Muscle of leg (tissue), 16 donors: ENCODE measurements at places on chromosomes 7 and 10. TPM values are rescaled to one million over a fixed set of nuclear protein-coding genes. Genes with fewer than 3 reads are reported as not detected.

Gene GRID1
- total RNA-seq, result 2.7 TPM

Gene SPDYE8
- 0.09 TPM for total RNA-seq

Gene ZNHIT1
- 67.3 TPM for total RNA-seq

Gene OGA
- total RNA-seq, result 105 TPM

Gene GPNMB
- 98.1 TPM for total RNA-seq

Gene EPHB6
- total RNA-seq, result 2.8 TPM

Gene VIPR2
- total RNA-seq, result 8.5 TPM

GRCh38 chr10:113959383-113959760 lies 84.3 kb upstream of the ADRB1 start:
- no peak overlapping the region for H3K27ac ChIP-seq
- no peak for DNase-seq
- H3K27me3 ChIP-seq, result no peaks in the 10 kb centered on the region
- no peak overlapping the region for H3K4me3 ChIP-seq
- no peaks in the 10 kb centered on the region for H3K36me3 ChIP-seq

DNA sequence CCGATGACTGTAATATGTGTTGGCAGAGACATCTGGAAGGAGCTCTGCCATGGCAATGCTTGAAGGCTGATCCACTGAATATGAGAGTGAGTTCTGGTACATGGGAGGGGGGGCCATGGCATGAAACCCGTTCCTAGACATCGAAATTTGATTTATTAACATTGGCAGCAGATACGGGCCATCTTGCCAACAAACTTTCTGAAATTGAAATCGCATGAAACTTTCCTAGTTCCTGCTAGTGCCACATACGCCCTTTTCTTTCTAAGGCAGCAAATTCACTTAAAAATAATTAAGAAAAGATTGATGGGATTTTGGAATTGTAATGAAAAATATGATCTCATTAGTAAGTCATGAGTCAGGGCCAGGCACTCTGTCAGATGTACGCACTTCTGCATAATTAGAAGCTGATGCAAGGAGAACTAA lies 91.8 kb upstream of the KMT2C start:
- H3K4me3 ChIP-seq, result no peak overlapping the region
- peaks cover 7% of the 10 kb centered on the region for H3K4me1 ChIP-seq
- no peaks in the 10 kb centered on the region for H3K27me3 ChIP-seq
- H3K27ac ChIP-seq, result no peak overlapping the region
- H3K36me3 ChIP-seq, result no peaks in the 10 kb centered on the region

- no peak overlapping the region for H3K4me3 ChIP-seq
- DNase-seq, result peak; percentile 94
- no peaks in the 10 kb centered on the region for H3K27me3 ChIP-seq
- peak overlapping the region; percentile 73 for H3K27ac ChIP-seq
- H3K4me1 ChIP-seq, result peaks cover 2% of the 10 kb centered on the region
Observed at GRCh38 chr7:84647797-84648757, 453.5 kb upstream of the SEMA3A start.

- DNase-seq, result no peak
- no peaks in the 10 kb centered on the region for H3K4me1 ChIP-seq
- no peak overlapping the region for H3K27ac ChIP-seq
- H3K36me3 ChIP-seq, result no peaks in the 10 kb centered on the region
Observed at GRCh38 chr7:38953971-38954370, 23.7 kb upstream of the POU6F2 start.

- H3K27ac ChIP-seq, result peak overlapping the region; percentile 8
- peaks cover 30% of the 10 kb centered on the region for H3K4me1 ChIP-seq
Observed at GRCh38 chr7:22584179-22584578, 84.2 kb upstream of the STEAP1B start.

DNA sequence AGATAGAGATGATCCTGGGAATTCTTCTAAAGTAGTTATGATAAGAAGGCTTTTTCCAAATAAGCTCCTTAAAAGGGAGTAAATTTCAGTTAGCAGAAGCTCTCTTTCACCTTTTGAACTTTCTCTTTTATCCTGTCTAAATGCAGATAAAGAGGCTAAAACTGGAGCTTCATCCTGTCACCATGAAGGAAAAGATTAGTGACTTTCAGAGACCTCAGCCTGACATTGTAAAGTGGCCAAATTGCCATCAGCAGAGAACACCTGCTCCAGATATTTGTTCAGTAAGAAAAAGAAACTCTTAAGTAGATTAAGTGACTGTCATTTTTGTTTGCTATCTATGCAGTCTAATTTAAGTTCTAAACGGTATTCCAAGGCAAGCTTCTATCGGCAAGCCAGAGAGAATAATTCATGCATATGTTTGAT lies 18.3 kb downstream of the VWDE start:
- no peak overlapping the region for H3K4me3 ChIP-seq
- no peaks in the 10 kb centered on the region for H3K27me3 ChIP-seq
- no peak for DNase-seq
- no peak overlapping the region for H3K27ac ChIP-seq

- peaks cover 3% of the 10 kb centered on the region for H3K27me3 ChIP-seq
- no peak overlapping the region for H3K4me3 ChIP-seq
- H3K36me3 ChIP-seq, result no peaks in the 10 kb centered on the region
- DNase-seq, result peak; percentile 26
Observed at GRCh38 chr10:77756319-77757232, 119.0 kb upstream of the KCNMA1 start.

DNA sequence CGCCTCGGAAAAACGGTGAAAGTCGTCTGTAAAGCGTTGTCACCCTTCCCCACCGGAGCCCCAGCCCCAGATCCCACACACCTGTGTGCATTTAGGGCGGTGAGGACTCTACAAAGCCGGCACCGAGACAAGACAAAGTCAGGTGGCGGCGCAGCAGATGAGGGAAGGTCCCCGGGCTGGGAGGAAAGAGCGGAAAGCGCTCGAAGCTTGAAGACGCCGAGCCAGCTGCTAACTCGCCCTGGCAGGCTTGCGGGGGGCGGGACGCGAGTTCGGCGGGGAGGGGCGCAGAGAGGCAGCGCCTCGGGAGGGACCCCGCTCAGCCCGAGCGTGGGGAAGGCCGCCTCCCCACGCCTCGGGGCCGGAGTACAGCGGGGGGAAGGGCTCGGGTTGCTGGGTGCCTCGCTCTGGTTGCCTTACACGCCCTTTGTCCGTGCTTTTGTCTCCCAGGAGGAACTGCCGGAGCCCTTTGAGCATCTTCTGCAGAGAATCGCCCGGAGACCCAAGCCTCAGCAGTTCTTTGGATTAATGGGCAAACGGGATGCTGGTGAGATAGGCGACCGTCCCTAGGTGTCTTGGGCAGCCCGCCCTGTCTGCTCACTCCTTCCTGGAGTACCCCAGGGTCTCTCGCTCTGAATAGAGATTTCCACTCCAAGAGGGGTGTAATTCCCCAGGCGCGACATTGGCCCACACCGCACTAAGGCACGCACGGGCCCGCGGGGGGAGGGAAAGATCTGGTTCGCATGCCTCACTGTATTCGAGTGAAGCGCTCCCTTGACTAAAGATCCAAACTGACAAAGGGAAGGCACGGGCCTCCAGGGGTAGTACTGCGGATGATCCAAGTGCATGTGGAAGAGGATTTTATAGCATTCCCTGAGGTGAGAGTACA lies 1.6 kb downstream of the TAC1 start:
- DNase-seq, result peak; percentile 39
- H3K27me3 ChIP-seq, result peaks cover 35% of the 10 kb centered on the region
- peaks cover 22% of the 10 kb centered on the region for H3K4me1 ChIP-seq
- no peak overlapping the region for H3K27ac ChIP-seq
- no peaks in the 10 kb centered on the region for H3K36me3 ChIP-seq

DNA sequence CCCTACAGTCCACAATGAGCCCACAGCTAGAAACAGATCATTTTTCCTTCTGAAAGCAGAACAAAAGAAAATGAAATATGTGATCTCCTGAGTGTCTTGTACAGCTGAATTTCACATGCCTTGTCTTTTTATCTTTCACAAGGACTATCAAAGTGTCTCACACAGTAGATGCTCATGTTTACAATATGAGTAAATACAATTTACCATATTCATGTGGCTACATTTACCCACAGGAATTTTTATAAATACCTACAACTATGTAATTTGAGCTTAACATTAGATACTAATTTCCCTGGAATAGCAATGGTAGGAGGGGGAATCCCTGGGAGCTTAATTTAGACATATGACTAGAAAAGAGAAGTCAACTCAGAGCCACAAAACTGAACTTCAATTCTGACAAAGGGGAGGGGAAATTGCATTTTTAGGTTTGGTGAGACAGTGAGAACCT lies 186.2 kb downstream of the MACC1 start:
- no peaks in the 10 kb centered on the region for H3K36me3 ChIP-seq
- no peak overlapping the region for H3K27ac ChIP-seq
- no peak for DNase-seq
- no peaks in the 10 kb centered on the region for H3K27me3 ChIP-seq
- no peaks in the 10 kb centered on the region for H3K4me1 ChIP-seq

DNA sequence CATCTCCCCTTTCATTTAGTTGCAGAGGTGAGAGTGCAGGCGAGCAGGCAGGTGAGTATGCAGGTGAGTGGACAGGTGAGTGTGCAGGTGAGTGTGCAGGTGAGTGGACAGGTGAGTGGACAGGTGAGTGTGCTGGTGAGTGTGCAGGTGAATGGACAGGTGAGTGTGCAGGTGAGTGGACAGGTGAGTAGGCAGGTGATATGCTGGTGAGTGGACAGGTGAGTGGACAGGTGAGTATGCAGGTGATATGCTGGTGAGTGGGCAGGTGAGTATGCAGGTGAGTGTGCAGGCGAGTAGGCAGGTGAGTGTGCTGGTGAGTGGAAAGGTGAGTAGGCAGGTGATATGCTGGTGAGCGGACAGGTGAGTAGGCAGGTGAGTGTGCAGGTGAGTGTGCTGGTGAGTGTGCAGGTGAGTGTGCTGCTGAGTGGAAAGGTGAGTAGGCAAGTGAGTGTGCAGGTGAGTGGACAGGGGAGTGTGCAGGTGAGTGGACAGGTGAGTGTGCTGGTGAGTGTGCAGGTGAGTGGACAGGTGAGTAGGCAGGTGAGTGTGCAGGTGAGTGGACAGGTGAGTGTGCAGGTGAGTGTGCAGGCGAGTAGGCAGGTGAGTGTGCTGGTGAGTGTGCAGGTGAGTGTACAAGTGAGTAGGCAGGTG lies 165.6 kb downstream of the ADARB2 start:
- no peak for DNase-seq
- H3K27me3 ChIP-seq, result peaks cover 2% of the 10 kb centered on the region
- H3K4me3 ChIP-seq, result no peak overlapping the region

DNA sequence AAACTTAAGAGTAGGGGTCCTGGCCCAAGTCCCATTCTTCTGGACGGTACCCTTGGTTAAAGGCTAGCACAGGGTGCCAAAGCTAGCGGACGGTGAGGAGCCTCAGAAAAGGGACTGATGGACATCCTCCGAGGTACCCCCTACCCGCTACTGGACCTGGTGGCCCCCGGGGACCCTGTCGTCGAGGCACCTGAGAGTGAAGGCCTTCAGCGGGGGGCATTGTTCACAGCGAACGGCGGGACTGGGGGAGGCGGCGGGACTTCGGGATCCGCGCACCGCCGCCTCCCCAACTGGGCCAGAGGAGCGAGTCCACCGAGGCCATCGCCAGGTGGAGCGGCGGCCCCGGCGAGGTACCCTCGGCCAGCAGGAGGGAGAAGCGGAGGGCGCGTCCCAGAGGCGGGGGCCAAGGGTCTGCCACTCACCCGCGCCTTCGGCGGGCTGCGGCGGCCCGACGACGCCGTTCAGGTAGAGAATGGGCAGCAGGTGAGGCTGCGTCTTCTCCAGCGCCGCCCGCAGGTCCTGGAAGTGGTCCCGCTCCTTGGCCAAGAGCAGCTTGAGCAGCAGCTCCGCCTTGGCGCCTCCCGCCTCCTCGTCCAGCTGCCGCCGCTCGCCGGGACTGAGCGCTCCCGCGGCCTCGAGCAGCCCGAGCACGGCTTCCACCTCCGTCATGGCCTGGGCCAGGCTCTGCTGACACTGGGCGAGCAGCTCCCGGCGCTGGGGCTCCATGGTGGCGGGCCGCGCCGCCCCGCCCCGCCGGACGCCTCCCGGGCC lies 575 bp downstream of the DLG5 start:
- H3K4me3 ChIP-seq, result peak overlapping the region; percentile 62
- DNase-seq, result peak; percentile 63
- H3K36me3 ChIP-seq, result peaks cover 5% of the 10 kb centered on the region

GRCh38 chr7:95405800-95406199 lies 9.6 kb upstream of the PON3 start:
- no peaks in the 10 kb centered on the region for H3K27me3 ChIP-seq
- H3K4me1 ChIP-seq, result no peaks in the 10 kb centered on the region
- peaks cover 20% of the 10 kb centered on the region for H3K36me3 ChIP-seq
- no peak overlapping the region for H3K27ac ChIP-seq

GRCh38 chr10:29517352-29517923 lies 117.3 kb downstream of the SVIL start:
- H3K36me3 ChIP-seq, result peaks cover 38% of the 10 kb centered on the region
- H3K27ac ChIP-seq, result no peak overlapping the region
- H3K4me3 ChIP-seq, result no peak overlapping the region
- H3K4me1 ChIP-seq, result peaks cover 13% of the 10 kb centered on the region
- H3K27me3 ChIP-seq, result no peaks in the 10 kb centered on the region
